Astrocyte (in vitro differentiated cells and primary cell): ENCODE measurements at places on chromosomes 11 and 22.
A peak's percentile ranks its signal among the peaks of the same experiment; 100 is the strongest.

- no peak overlapping the region for H3K4me3 ChIP-seq
- no peaks in the 10 kb centered on the region for H3K27me3 ChIP-seq
- peaks cover 3% of the 10 kb centered on the region for H3K36me3 ChIP-seq
- no peak overlapping the region for H3K27ac ChIP-seq
Observed at GRCh38 chr11:121091492-121092152, 9.4 kb upstream of the TECTA start.

DNA sequence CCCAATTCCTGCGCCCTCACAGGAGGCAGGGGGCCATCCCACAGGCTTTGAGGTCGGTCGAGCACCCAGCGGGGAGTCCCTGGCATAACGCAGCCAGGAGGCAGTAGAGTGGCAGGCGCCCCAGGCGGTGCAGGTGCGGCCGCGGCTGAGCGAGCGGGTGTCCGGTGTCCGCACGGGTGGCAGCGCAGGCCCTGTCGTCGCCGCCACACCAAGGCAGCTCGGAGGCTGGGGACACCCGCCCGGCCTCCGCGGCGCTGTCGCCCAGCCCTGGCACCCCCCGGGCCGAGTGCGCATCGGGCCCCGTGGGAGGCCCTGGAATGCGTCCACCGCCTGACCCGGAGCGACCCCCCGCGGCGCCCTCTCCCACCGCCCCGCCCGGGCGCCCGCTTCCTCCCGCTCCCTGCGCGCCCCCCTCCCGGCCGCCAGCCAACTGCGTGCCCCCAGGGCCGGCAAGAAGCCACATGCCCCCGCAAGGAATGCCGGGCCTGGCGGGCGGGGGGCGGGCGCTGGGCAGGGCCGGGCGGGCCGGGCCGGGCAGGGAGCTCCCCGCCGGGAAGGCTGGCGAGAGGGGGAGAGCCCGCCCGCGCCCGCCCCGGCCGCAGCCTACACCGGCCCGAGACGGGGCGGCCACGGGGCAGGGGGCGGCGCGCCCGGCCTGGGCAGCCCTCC, 33.9 kb downstream of the PRDM11 start:
- peak overlapping the region; percentile 41 for H3K4me3 ChIP-seq
- DNase-seq = no peak
- H3K27me3 ChIP-seq = no peaks in the 10 kb centered on the region
- peaks cover 32% of the 10 kb centered on the region for H3K4me1 ChIP-seq
- H3K27ac ChIP-seq = peak overlapping the region; percentile 75
- H3K36me3 ChIP-seq = no peaks in the 10 kb centered on the region

GRCh38 chr11:14742849-14743559, 99.4 kb downstream of the PDE3B start:
- no peak overlapping the region for H3K27ac ChIP-seq
- H3K4me1 ChIP-seq = no peaks in the 10 kb centered on the region
- no peaks in the 10 kb centered on the region for H3K36me3 ChIP-seq
- H3K27me3 ChIP-seq = no peaks in the 10 kb centered on the region
- no peak for DNase-seq

- DNase-seq = no peak
- no peaks in the 10 kb centered on the region for H3K36me3 ChIP-seq
- peaks cover 38% of the 10 kb centered on the region for H3K27me3 ChIP-seq
- H3K4me1 ChIP-seq = peaks cover 31% of the 10 kb centered on the region
- H3K27ac ChIP-seq = no peak overlapping the region
Observed at GRCh38 chr11:57646194-57646798, 3.4 kb downstream of the YPEL4 start.

DNA sequence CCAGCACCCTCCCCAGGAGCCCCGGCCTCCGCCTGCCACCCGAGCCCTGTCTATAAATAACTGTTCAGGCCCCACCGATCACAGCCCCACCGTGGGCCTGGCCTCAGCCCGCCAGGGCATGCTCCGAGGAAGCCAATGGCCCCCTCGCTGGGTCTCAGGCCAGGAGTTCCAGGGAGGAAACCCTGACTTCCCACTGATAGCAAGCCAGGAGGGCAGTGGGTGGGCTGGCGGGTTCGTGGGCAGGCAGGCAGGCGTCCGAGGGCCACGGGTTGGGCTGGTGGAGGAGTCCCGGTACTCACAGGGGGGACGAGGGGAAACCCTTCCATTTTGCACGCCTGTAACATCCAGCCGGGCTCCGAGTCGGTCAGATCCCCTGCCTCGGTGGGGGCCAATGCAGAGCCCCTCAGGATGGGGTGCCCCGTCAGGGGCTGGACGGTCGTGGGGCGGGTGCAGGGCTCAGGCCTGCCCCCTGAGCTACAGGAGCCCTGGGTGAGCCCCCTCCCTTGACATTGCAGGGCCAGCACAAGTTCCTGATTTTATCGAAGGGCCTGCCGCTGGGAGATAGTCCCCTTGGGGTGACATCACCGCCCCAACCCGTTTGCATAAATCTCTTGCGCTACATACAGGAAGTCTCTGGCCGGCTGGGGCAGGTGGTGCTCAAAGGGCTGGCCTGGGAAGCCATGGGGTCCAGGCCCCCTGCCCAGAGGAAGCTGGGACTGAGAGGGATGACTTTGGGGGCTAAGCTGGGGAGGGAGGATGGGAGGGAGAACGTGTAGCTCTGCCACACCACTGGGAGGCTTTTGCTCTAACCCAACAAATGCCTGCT, at the start of gene SPI1:
SPI1 (minus strand) TSS at position 538 of the 826 bp plus-strand sequence; CDS start at position 344, 194 bp downstream.
- H3K27me3 ChIP-seq = no peaks in the 10 kb centered on the region
- no peaks in the 10 kb centered on the region for H3K36me3 ChIP-seq
- peaks cover 6% of the 10 kb centered on the region for H3K4me1 ChIP-seq
- no peak within 1 kb of the TSS for H3K4me3 ChIP-seq

- H3K27ac ChIP-seq = no peak overlapping the region
- H3K36me3 ChIP-seq = no peaks in the 10 kb centered on the region
- no peaks in the 10 kb centered on the region for H3K27me3 ChIP-seq
- no peaks in the 10 kb centered on the region for H3K4me1 ChIP-seq
Observed at GRCh38 chr11:117855912-117856651, 20.4 kb downstream of the FXYD6 start.

DNA sequence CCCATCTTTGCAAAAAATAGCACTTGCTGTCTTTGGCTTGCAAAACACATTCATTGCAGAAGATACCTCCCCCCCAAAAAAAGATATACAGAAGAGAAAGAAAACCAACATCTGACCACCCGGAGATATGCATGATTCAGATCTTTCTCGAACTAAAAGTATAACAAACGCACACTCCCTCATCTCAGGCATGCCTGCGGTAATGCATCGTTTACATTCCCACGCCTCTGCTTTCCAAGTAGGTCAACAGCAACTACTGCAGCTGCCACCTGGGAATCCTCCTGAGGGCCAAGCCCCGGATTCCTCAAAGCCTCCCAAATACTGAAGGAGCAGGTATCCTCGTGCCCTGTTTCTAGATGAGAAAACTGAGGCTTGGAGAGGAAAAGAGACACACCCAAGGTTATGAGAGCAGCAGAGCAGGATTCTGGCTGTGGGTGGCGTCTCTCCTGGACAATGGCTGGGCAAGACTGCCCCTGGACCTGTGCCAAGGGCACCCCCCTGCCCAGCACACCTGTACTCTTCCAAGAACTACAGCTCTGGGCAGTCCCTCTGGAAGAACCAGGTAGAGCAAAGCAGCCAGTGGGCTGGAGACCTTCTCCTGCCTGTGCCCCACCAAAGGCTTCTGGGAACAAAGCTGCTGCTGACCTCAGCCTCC, 38.1 kb downstream of the NUP50 start:
- peak overlapping the region; percentile 11 for H3K4me3 ChIP-seq
- H3K36me3 ChIP-seq = no peaks in the 10 kb centered on the region
- peak overlapping the region; percentile 100 for H3K27ac ChIP-seq
- peak; percentile 99 for DNase-seq

- peak overlapping the region; percentile 99 for H3K4me3 ChIP-seq
- no peaks in the 10 kb centered on the region for H3K27me3 ChIP-seq
- peaks cover 20% of the 10 kb centered on the region for H3K36me3 ChIP-seq
- H3K4me1 ChIP-seq = peaks cover 49% of the 10 kb centered on the region
- peak; percentile 74 for DNase-seq
Observed at GRCh38 chr22:46078241-46079092, 71.9 kb upstream of the PPARA start.

GRCh38 chr11:65593518-65594414, 1.8 kb downstream of the KCNK7 start:
- H3K27me3 ChIP-seq = no peaks in the 10 kb centered on the region
- H3K27ac ChIP-seq = no peak overlapping the region
- peaks cover 2% of the 10 kb centered on the region for H3K36me3 ChIP-seq
- DNase-seq = no peak
- no peak overlapping the region for H3K4me3 ChIP-seq

GRCh38 chr11:14722496-14722895, 78.9 kb downstream of the PDE3B start:
- no peak overlapping the region for H3K27ac ChIP-seq
- H3K4me1 ChIP-seq = no peaks in the 10 kb centered on the region
- no peaks in the 10 kb centered on the region for H3K27me3 ChIP-seq
- H3K36me3 ChIP-seq = no peaks in the 10 kb centered on the region
- no peak overlapping the region for H3K4me3 ChIP-seq
